Stimulated activated effector memory CD8-positive, alpha-beta T cell treated with anti-CD3 and anti-CD28 coated beads, Interleukin-12 subunit alpha, Interleukin-12 subunit beta, amount 100 ng/mL, for 72 hours (primary cell): ENCODE measurements at places on chromosomes 2 and 18.

GRCh38 chr2:137705296-137705695 is 259.0 kb upstream of the HNMT start:
- DNase-seq: no peak

DNA sequence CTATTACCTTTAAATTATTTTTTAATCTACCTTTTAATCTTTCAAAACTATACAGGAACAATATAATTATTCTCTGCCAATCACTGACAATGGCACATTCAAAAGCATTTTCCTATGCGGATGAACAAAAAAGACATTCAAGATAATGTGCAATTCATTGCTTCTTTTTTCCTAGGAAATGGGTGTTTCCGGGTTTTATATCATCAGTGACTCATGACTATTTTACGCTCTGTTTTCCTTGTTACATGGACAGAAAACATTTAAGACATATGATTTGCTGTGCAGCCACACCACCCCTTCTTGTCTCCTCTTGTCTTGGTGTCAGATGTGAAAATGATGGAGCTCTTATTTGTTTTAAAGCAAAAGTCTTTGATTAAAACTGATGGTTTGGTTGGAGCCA is 184.7 kb upstream of the LINC00305 start:
- no peak for DNase-seq

DNA sequence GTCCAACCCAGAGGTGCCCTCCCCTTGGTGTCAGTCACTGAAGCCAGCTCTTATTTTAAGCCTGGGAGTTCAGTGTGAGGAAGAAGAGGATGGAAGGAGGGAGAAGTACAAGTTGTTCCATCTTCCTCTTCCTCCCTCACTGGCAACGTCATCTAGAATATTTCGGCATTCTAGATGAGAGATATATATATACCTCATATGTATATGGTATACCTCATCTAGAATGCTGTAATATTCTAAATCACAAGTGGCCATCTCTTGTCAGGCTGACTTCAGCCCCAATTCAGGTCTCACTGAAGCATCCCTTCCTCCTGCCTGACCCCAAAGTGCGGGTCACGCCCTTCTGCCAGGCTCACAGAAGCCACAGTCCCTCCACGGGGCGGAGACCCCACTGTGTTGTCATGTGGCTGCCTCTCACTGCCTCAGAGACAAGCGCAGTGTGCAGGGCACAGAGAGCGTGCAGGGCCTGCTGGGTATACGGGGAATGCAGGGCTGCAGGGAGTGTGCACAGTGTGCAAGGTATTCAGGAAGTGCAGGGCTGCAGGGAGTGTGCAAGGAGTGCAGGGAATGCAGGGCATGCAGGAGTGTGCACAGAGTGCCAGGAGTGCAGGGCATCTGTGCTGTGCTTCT is 32.8 kb upstream of the B3GNT7 start:
- no peak for DNase-seq

DNA sequence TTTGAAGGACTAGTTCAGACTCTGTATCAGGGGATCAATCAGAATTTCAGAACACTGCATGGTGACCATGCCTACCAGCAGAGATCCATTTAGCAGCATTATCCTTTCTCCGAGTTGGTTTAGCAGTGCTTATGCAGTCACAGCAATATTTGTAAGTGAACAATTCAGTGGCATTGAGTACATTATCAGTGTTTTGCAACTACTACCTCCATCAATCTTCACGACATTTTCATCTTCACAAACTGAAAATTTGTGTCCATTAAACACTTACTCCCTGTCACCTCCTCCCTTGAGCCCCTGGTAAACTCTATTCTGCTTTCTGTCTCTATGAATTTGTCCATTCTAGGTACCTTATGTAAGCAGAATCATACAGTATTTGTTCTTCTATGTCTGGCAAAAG is 20.1 kb downstream of the SLC9A2 start:
- no peak for DNase-seq

DNA sequence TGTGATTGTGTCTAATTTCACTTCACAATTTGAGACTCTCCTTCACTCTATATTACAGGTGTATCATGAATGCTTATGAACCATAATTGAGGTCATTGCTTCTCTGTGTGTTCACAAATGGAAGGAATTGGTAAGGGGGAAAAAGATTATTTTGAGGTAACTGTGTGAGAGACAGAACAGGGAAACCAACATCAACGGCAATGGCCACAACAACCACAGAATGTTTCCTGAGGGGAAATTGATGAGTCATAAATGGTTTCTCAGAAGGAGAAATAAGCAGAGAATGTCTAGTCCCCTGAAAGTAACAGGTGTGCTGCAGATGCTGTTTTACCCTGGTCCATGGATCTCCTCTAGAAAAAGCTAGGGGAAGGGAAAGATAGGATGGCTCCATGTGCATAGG is 361.2 kb upstream of the GALNT5 start:
- no peak for DNase-seq

DNA sequence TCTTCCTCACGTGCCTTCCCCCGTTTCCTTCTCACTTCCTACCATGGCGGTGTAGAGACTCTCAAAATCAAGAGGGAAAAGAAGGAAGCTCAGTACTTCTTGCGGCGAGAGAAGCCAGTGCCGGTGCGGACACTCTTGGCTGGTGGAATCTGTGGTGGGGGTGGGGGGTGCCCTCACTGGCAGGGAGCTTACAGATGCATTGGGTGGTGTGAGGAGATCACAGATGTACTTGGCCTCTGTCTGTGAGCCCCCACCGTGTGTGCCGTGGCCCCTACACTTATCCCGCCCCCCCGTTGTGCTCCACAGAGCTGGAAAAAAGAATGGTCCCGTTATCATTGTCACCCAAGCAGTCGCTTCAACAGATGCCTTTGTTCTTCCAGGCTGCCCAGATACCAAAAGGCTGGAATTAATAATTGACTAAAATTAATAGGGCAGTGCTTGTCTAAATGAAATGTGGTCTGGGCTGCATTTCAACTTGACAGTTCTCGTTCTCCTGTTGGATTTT is 79.8 kb downstream of the VAPA start:
- DNase-seq: no peak
